Endodermal cell (in vitro differentiated cells): ENCODE measurements at places on chromosomes 7 and 10.

DNA sequence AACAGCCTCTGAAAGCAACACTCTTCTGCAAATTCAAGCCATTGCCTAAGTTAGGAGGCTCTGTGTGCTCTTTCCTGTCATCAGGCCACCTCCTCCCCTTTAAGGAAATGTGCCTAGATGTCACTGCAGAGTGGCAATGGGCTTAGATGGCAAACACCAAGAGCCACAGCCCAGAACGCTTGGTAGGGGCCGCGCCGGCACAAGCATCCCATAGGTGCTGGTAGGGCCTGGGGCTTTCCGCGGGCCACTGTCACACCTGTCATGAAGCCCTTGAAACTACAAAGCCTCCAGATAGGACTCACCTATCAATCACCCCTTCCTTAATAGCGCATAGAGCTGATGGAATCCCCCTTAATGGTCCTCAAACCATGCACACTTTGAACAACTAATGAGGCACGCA, 299.9 kb downstream of the GRID1 start:
- H3K27ac ChIP-seq = no peak overlapping the region
- no peaks in the 10 kb centered on the region for H3K4me1 ChIP-seq
- H3K36me3 ChIP-seq = no peaks in the 10 kb centered on the region
- peak; percentile 20 for DNase-seq
- H3K27me3 ChIP-seq = no peaks in the 10 kb centered on the region
- no peak overlapping the region for H3K4me3 ChIP-seq

GRCh38 chr10:35559416-35559815, 45.7 kb upstream of the GJD4 start:
- H3K4me1 ChIP-seq = no peaks in the 10 kb centered on the region
- H3K36me3 ChIP-seq = peaks cover 20% of the 10 kb centered on the region
- H3K27ac ChIP-seq = no peak overlapping the region
- peak; percentile 36 for DNase-seq

DNA sequence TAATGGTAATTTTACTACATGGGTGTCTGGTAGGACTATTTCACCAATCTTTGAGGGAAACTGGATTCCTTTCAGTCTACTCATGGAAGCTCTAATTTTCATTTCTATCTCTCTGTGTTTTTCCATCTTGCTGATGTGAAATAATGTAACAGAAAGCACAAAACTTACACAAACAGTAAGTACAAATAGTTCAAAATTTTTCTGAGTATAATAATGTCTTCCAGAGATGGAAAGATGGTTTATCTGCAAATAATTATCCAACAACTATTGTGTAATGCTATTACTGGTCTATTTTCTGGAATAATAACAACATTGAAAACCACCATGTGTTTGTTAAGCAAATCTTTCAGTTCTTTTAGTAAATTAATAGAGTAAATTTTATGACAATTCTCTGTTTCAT, 565.8 kb upstream of the MGMT start:
- peaks cover 3% of the 10 kb centered on the region for H3K27me3 ChIP-seq
- H3K4me3 ChIP-seq = no peak overlapping the region
- DNase-seq = no peak
- no peaks in the 10 kb centered on the region for H3K4me1 ChIP-seq
- H3K36me3 ChIP-seq = no peaks in the 10 kb centered on the region

DNA sequence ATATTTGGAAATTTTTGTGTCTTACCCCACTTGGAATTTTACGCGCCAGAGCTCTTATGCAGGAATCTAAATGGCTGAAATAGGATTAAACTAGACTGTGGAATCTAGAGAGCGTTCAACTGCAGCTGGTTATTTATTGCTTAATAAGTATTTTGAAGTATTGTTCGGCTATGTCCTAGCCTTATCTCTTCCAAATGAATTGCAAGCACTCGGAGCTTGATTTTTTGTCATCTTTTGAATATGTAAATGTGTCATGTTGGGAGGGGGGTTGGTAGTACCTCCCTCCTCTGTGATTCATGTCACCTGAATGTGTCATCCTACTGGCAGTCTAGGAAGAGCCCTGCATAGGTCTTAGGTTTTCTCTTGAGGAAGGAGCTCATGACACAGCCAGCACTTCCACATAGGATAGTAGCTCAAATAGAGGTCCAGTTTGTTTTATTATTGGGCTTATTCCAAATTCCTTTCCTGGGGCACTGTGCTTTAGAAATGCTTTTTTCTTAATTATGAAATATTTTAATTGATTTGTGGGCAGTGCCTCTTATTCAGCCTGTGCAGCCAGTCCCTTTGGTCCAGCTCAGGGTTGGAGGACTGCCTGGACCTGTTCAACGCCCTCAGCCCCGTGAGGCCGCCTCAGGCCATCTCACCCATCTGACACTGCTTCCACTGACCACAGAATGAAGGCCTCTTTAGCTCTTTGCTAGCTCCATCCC, 22.5 kb upstream of the TRIL start:
- no peaks in the 10 kb centered on the region for H3K27me3 ChIP-seq

GRCh38 chr10:24452030-24452429, 243.1 kb downstream of the KIAA1217 start:
- H3K4me3 ChIP-seq = no peak overlapping the region
- H3K27ac ChIP-seq = no peak overlapping the region
- no peak for DNase-seq
- H3K4me1 ChIP-seq = peaks cover 4% of the 10 kb centered on the region

DNA sequence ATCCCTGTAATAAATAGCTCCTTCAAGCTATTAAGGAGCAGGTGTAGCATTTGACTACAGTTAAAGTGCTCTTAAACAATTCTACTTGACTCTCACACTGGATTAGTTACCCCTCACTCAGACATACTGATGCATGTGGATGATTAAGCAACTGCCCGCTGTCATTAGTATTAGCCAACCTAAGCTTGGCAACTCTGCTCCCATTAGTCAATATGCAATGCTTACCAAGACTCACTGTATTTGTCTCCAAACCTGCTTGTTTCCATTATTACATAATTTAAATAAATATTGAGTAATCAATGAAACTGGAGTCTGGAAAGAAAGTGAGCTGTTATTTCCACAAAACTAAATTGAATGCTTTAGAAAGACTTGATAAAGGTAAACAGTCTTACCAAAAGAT, 144.0 kb upstream of the ASAH2 start:
- no peaks in the 10 kb centered on the region for H3K27me3 ChIP-seq
- no peak overlapping the region for H3K4me3 ChIP-seq
- no peak for DNase-seq
- peaks cover 3% of the 10 kb centered on the region for H3K4me1 ChIP-seq
- no peaks in the 10 kb centered on the region for H3K36me3 ChIP-seq
- no peak overlapping the region for H3K27ac ChIP-seq

GRCh38 chr10:106547047-106547635, 617.4 kb downstream of the SORCS1 start:
- no peaks in the 10 kb centered on the region for H3K36me3 ChIP-seq
- H3K4me1 ChIP-seq = no peaks in the 10 kb centered on the region
- no peak overlapping the region for H3K27ac ChIP-seq
- DNase-seq = no peak
- no peaks in the 10 kb centered on the region for H3K27me3 ChIP-seq

- H3K36me3 ChIP-seq = peaks cover 4% of the 10 kb centered on the region
- H3K4me1 ChIP-seq = no peaks in the 10 kb centered on the region
- H3K27me3 ChIP-seq = no peaks in the 10 kb centered on the region
- H3K4me3 ChIP-seq = no peak overlapping the region
- DNase-seq = no peak
Measured at GRCh38 chr7:33035776-33036175, 26.8 kb downstream of the NT5C3A start.

- peak; percentile 10 for DNase-seq
- H3K27me3 ChIP-seq = no peaks in the 10 kb centered on the region
- no peak overlapping the region for H3K27ac ChIP-seq
- H3K4me1 ChIP-seq = no peaks in the 10 kb centered on the region
- H3K36me3 ChIP-seq = no peaks in the 10 kb centered on the region
Measured at GRCh38 chr10:126262233-126262838, 125.9 kb downstream of the ADAM12 start.

DNA sequence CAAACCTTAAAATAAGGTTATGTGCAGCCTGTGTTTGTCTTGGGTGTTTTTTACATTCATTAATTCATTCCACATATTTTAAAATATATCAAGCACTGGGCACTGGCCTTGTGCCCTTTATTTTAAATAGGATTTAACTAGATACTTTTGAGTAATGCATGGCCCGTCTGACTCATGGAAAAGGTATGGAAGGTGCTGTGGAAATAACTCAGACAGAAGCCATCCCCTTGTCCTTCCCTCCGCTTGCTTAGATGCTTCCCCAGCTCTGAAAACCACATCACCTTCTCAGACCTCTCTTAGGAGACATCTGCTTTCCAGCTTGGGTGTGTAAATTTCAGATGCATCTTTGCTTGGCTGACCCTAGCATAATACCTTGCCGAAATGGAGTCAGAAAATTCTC, 30.5 kb downstream of the SLC18A2 start:
- H3K4me1 ChIP-seq = peaks cover 6% of the 10 kb centered on the region
- H3K36me3 ChIP-seq = no peaks in the 10 kb centered on the region
- H3K27me3 ChIP-seq = no peaks in the 10 kb centered on the region
- H3K27ac ChIP-seq = no peak overlapping the region

DNA sequence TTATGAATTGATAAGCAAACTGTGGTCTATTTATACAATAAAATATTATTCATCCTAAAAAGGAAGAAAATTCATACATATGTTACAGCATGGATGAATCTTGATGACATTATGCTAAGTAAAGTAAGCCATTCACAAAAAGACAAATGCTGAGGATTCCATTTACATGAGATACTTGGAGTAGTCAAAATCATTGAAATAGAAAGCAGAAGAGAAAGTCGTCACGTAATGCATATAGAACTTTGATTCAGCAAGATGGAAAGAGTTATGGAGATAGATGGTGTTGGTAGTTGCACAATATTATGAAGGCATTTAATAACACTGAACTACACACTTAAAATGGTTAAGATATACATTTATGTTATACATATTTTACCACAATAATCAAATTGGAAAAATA, 309.7 kb upstream of the KLF6 start:
- no peaks in the 10 kb centered on the region for H3K4me1 ChIP-seq
- no peak overlapping the region for H3K4me3 ChIP-seq
- no peaks in the 10 kb centered on the region for H3K36me3 ChIP-seq
- H3K27me3 ChIP-seq = no peaks in the 10 kb centered on the region
- no peak for DNase-seq

- H3K27ac ChIP-seq = no peak overlapping the region
- H3K4me1 ChIP-seq = no peaks in the 10 kb centered on the region
- no peaks in the 10 kb centered on the region for H3K27me3 ChIP-seq
- no peak for DNase-seq
Measured at GRCh38 chr7:6015917-6016652, 7.0 kb downstream of the AIMP2 start.

- no peak for DNase-seq
- no peak overlapping the region for H3K27ac ChIP-seq
- H3K4me1 ChIP-seq = no peaks in the 10 kb centered on the region
- H3K4me3 ChIP-seq = no peak overlapping the region
Measured at GRCh38 chr10:110759523-110759922, 112.2 kb upstream of the PDCD4 start.

GRCh38 chr7:44331682-44332081, 6.3 kb upstream of the CAMK2B start:
- DNase-seq = no peak
- no peak overlapping the region for H3K27ac ChIP-seq
- H3K27me3 ChIP-seq = peaks cover 23% of the 10 kb centered on the region
- no peaks in the 10 kb centered on the region for H3K36me3 ChIP-seq
- H3K4me1 ChIP-seq = no peaks in the 10 kb centered on the region

GRCh38 chr10:93074147-93074596, 479 bp downstream of the CYP26A1 start:
- peak overlapping the region; percentile 18 for H3K27ac ChIP-seq
- DNase-seq = peak; percentile 84
- H3K4me1 ChIP-seq = peaks cover 3% of the 10 kb centered on the region

DNA sequence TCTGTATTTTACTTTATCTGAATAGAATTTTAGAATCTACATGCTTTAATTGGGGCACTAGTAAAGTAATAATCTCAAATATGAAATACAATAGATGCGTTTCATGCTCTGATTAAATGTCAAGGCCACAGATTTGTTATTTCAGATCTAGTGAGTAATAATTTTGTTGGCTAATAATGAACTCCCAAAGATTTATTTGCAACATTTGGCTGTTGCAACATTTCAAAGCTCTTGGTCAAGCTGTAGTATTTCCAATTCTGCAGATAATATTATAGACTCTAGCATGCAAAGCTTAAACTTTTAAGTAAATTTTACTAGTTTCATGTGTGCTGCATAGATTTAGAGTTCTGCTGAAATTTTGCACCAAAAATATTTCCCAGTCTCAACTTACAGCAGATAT, 16.7 kb downstream of the LRRN3 start:
- H3K4me1 ChIP-seq = no peaks in the 10 kb centered on the region
- no peak overlapping the region for H3K4me3 ChIP-seq
- H3K36me3 ChIP-seq = no peaks in the 10 kb centered on the region
- DNase-seq = no peak

DNA sequence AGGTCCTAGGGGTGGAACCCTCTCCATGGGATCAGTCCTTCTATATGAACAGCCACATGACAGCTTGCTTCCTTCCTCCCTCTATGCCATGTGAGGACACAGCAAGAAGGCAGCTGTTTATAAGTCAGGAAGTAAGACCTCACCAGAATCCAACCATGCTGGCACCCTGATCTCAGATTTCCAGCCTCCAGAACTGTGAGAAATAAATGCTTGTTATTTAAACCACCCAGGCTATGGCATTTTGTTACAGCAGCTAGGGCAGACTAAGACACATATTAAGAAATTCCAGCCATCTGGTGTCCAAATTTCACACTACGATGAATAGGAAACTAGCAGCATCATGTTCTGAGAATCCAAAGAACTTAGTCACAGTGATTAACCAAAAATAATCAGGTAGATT, 140.1 kb downstream of the ZFAND4 start:
- H3K4me3 ChIP-seq = no peak overlapping the region
- H3K27ac ChIP-seq = no peak overlapping the region
- H3K36me3 ChIP-seq = no peaks in the 10 kb centered on the region
- H3K27me3 ChIP-seq = no peaks in the 10 kb centered on the region
- no peaks in the 10 kb centered on the region for H3K4me1 ChIP-seq

GRCh38 chr10:77079592-77080300, 557.9 kb downstream of the KCNMA1 start:
- no peaks in the 10 kb centered on the region for H3K4me1 ChIP-seq
- H3K4me3 ChIP-seq = no peak overlapping the region
- H3K27me3 ChIP-seq = no peaks in the 10 kb centered on the region
- no peak overlapping the region for H3K27ac ChIP-seq

DNA sequence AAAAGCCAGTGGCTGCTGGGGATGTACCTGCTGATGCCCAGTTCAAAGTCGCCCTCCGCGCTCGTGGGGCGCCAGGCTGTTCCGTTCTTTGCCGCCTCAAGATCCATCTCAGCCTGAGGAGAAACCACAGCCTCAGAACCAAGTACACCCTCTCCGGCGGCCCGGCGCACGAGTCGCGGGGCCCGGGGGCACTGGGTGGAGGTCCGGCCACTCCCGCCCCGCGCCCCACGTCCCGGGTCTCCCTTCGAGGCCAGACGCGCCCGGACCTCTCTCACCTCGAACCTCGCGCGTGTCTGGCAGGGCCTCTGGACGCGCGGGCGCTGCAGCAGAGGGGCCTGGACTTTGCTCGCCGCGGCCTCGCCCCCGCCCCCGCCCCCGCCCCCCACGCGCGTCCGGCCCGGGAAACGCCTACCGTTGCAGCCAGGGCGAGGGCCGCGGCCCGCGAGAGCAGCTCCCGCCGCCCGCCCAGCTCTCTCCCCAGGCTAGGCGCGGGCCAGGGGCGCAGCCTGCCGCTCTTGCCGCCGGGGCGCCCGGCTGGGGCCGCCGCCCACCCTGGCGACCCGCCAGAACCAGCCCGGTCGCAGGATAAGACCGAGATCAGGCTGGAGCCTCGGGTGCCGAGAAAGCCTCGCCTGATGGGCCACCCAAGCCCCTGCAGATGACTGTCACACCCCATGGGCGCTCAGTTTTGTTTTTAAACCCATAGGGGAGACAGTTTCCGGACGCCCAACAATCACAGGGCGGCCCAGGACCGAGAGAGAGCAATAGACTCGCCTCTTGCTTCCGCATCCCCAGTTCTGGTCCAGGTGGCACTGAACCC, at the start of gene ABCB4:
Gene ABCB4 (minus strand): TSS at position 322 of the 820 bp plus-strand sequence. CDS start 215 bp downstream, at position 107.
- peak; percentile 60 for DNase-seq
- H3K27me3 ChIP-seq = peaks cover 51% of the 10 kb centered on the region
- H3K4me1 ChIP-seq = no peaks in the 10 kb centered on the region
- no peaks in the 10 kb centered on the region for H3K36me3 ChIP-seq
